Stimulated activated naive CD8-positive, alpha-beta T cell treated with anti-CD3 and anti-CD28 coated beads, Interleukin-15, Interleukin-2, amounts not matched to agents 100 U/mL and 50 U/mL, for 24 hours (primary cell): ENCODE measurements at places on chromosomes 5 and 9.

- no peak for DNase-seq
Measured at GRCh38 chr9:26193237-26193636, 515.0 kb upstream of the TUSC1 start.

DNA sequence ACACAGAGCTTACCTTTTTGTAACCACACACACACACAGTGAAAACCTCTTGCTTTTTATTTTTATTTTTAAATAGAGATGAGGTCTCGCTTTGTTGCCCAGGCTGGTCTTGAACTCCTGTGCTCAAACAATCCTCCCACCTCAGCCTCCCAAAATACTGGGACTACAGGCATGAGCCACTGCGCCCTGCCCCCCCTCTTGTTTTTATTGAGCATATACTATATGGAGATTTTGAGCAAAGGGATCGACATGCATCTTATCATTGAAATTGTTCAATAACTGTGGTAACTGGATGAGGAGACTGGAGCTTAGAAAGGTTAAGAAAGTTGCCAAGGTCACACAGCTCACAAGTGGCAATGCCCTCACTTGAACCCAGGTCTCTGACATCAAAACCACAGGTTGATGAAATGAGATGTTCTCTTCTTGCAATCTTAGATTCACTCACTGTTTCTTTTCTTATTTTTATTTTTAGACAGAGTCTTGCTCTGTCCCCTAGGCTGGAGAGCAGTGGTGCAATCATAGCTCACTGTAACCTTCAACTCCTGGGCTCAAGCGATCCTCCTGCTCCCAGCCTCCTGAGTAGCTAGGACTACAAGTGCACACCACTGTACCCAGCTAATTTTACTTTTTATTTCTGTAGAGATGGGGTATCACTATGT lies 26.8 kb upstream of the STXBP1 start:
- no peak for DNase-seq

GRCh38 chr5:139746691-139747582 lies 48.7 kb upstream of the PSD2 start:
- DNase-seq, result peak; percentile 89

- no peak for DNase-seq
Measured at GRCh38 chr9:132182314-132183091, 20.6 kb downstream of the NTNG2 start.

GRCh38 chr5:124341066-124341858 lies 405.2 kb downstream of the ZNF608 start:
- DNase-seq, result no peak

GRCh38 chr5:151092762-151093161 lies 11.9 kb upstream of the TNIP1 start:
- DNase-seq, result no peak

DNA sequence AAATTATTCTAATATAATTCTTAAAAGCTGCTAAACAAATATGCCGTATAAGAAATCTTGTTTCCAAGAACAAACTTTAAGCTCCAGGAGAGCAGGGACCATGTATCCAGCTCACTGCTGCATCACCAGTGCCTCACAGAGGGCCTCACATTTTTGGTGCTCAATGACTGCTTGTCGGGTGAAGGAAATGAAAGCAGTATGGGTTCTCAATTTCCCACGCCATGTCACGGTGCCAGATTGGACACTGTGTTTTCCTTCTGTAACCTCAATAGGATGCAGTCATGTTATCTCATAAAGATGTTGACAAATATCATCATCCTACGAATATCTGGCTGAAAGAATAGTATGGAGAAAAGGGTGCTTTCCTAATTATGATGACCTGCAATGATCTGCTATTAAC lies 64.7 kb downstream of the POU5F2 start:
- DNase-seq, result no peak

DNA sequence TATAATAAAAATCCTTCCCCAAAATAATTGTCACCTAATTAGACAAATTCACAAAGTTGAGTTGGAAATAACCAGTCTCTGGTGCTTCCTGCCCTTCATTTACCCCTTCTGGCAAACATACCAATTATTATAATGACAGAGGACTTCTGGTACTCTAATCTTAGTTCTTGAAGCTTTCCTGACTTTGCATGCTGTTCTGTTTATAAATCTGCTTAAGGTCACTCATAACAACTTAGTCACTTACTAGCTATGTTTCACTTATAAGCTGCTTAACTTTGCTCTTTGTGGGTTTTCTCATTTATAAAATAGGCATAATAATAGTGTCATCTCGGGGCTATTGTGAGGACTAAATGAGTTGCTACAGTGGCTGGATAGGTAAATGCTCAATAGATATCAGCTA lies 446.5 kb downstream of the EFNA5 start:
- no peak for DNase-seq

- no peak for DNase-seq
Measured at GRCh38 chr5:168851902-168852321, 272.7 kb upstream of the PANK3 start.

DNA sequence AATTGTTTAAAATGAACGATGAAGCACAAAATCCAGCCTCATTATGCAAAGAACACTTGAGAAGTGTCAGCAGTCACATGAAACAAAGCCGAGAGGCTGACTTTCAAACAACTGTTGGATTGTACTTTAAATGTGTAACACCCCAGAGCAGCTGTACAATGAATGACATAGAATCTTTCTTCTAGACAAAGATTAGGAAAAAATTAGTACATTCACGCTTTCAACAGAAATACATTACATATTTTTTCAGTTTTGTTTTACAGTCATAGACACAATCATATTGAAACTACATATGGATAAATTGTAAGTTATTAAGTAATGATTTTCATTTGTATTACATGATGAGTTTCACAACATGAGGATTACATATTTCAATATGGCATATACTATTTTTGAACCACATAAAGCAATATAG lies 10.6 kb upstream of the AGXT2 start:
- no peak for DNase-seq

- DNase-seq, result no peak
Measured at GRCh38 chr5:37501152-37501551, 122.0 kb downstream of the WDR70 start.

DNA sequence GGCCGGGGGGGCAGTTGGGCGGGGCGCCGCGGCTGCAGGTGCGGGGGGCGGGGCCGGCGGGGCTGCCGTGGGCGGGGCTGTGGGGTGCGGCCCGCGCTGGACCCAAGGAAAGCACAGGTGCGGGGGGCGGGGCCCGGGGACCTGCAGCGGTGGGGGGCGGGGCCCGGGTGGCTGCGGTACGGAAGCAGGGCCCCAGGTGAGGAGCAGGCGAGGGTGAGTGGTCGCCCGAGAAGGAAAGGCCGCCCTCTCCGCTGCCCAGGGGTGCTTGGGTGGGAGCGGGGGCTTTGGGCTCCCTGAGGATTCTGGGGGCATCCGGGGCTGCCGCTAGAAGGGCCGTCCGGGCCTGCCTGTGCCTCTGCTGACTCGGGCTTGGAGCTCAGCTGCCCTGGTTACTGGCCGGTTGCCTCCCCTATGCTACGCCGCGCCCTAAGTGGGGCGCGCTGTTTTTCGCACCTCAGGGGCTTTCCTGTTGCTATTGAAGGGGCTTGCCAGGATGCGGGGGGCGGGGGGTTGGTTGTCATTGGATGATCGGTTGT lies 767 bp downstream of the RALGPS1 start:
- peak; percentile 9 for DNase-seq

GRCh38 chr9:109939698-109940342 lies 159.8 kb downstream of the PALM2AKAP2 start:
- DNase-seq, result no peak

- no peak for DNase-seq
Measured at GRCh38 chr5:169763376-169764017, 126.4 kb downstream of the DOCK2 start.

GRCh38 chr9:131361202-131361833 lies 32.6 kb upstream of the PRRC2B start:
- DNase-seq, result peak; percentile 72

- no peak for DNase-seq
Measured at GRCh38 chr9:2209400-2209799, 194.3 kb downstream of the SMARCA2 start.

DNA sequence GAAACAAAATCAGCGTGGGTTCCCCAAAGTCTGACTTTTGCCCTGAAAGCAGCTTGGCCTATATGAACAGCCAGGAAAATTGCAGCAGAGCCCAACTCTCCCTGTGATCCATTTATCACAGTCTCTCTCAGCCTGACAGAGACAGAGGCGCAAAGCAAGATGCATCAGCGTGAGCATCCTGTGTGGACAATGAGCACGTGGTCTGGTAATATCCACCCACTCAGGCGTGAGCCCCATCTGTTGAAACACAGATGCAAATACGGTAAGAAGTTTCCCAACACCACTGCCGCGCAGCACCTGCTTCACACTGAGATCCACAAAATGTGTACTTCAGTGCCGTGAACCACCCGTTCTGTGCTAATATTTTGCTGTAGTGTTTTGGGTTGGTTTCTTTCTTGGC lies 114.6 kb downstream of the MRPL36 start:
- no peak for DNase-seq

- DNase-seq, result no peak
Measured at GRCh38 chr5:113614191-113614590, 100.7 kb downstream of the YTHDC2 start.

GRCh38 chr5:136182618-136183017 lies 10.3 kb downstream of the SMIM32 start:
- DNase-seq, result no peak

DNA sequence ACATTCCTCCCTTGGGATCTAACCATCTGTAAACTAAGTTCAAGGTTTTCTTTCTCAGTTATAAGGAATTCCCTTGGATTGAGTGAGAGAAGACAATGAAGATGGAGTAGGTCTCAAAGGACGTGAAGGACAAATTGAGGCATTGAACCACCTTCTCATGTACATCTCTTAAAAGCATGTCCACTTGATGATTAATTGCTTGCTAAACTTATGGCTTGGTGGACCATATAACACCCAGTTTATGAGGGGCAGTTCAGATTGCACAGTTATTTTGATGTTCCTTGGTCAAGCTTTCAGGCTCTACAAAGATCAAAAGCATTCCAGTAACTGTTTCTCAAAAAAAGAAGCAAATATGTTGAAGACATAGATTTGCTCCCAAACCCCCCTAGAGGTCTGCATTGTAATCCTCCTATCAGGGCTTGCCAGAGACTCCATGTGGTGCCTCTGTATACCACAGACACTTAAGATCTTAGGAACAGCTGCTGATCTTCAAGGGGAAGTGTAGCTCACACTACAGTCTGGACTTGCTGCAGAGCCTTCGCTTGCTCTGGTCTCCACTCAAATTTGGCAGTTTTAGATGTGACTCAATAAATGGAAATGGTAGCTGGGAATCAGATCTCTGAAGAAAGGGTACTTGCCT lies 56.9 kb upstream of the ALDH1A1 start:
- no peak for DNase-seq
